ENCODE measurements at places on chromosomes 1 and 21. TPM values are rescaled to one million over a fixed set of nuclear protein-coding genes. Genes with fewer than 3 reads are reported as not detected.

Gene C1orf94
- not detected for total RNA-seq

Gene NDC1
- total RNA-seq = 25.5 TPM

Gene JAK1
- total RNA-seq = 32.5 TPM

Gene KCNQ4
- 0.67 TPM for total RNA-seq

Gene LRRC53
- total RNA-seq = not detected

Gene FAM151A
- total RNA-seq = not detected

Gene NUP210L
- 0.05 TPM for total RNA-seq

Gene OR10J1
- not detected for total RNA-seq

DNA sequence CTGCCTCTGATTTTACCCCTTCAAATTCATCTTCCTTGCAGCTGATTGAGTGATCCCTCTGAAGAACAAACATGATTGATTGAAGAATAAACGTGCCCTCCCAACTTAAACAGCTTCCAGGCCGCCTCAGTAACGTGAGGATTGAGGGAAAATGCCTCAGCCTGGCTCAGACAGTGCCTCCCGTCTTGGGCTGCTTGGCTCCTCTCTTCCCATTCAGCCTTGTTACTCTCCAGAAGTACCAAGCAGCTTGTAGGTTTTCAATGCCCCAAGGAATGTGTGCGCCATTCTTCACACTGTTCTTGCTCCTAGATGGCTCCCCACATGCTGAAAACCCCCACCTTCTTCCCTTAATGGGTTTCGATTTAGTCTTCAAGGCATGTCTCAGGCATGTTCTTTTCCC lies 51.8 kb downstream of the ST6GALNAC5 start:
- H3K27me3 ChIP-seq = no peaks in the 10 kb centered on the region
- H3K36me3 ChIP-seq = no peaks in the 10 kb centered on the region
- H3K27ac ChIP-seq = peak overlapping the region; percentile 89
- H3K4me1 ChIP-seq = peaks cover 13% of the 10 kb centered on the region
- H3K4me3 ChIP-seq = no peak overlapping the region

- H3K4me3 ChIP-seq = no peak overlapping the region
- H3K27ac ChIP-seq = peak overlapping the region; percentile 69
- H3K4me1 ChIP-seq = peaks cover 14% of the 10 kb centered on the region
- no peak for DNase-seq
- H3K27me3 ChIP-seq = no peaks in the 10 kb centered on the region
These were observed 9.5 kb upstream of the TARS2 start for GRCh38 chr1:150477733-150478132.

DNA sequence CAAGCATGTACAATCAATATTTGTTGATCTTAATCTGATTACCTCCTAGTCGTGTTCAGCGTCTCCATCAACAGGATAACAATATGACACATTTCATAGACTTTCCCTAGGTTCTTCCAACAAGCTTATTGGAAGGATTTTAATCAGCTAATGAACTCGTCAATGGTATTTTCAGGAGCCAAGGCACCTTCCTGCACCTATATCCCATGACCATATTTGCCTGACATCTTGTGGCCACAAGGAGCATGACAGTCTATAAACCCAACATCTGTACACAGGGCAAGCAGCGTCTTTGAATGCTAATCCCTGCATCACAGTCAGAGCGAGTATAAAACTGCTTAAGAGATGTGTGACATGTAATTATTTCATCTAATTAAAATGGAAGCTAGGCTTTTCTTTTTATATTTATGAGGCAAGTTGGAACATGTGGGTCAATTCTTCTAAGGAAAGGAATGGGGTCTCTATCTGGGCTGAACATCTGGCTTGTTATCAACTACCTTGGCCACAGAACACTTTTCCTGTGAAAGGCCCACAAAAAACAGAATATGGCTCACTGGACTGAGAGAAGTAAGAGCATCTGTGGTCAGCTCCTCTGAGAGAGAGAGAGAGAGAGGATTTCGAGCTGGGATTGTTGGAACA lies 388.8 kb downstream of the NTNG1 start:
- H3K36me3 ChIP-seq = no peaks in the 10 kb centered on the region
- no peaks in the 10 kb centered on the region for H3K27me3 ChIP-seq
- no peak overlapping the region for H3K4me3 ChIP-seq
- H3K27ac ChIP-seq = peak overlapping the region; percentile 31
- peaks cover 51% of the 10 kb centered on the region for H3K4me1 ChIP-seq

GRCh38 chr1:42430286-42431135 lies 25.3 kb downstream of the ZMYND12 start:
- no peak overlapping the region for H3K27ac ChIP-seq
- H3K4me1 ChIP-seq = peaks cover 11% of the 10 kb centered on the region
- no peak overlapping the region for H3K4me3 ChIP-seq

DNA sequence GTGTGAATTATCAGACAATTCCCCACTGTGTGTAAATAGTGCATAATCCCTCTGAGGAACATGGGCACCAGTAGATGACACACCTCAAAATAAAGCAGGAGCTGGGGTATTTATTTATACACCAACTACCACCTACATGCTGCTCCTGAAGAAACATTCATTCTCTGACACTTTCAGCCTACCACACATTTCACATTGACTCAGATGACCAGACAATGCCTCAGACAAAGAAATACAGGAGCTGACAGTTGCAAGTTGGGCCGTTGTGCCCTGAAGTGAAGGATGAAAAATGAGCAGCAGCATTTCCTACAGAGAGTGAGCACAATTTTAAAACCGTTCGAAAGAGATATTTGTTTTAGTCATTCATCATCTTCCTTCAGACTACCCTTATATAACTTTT lies 63.2 kb downstream of the RGS2 start:
- no peaks in the 10 kb centered on the region for H3K36me3 ChIP-seq
- no peak for DNase-seq
- H3K27me3 ChIP-seq = no peaks in the 10 kb centered on the region
- no peak overlapping the region for H3K27ac ChIP-seq

DNA sequence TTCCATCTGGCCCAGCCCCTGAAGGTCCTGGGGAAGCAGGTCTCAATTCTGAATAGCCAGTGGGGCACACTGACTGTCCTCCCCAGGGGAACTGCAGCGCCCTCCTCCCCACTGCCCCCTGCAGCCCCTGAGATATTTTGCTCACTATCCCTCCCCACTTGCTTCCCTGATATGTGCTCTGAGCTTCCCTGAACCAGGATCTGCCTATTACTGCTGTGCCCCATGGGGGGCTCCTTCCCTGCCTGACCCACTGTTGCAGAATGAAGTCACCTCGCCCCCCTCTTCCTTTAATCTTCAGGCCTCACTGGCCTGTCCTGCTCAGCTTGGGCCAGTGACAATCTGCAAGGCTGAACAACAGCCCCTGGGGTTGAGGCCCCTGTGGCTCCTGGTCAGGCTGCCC lies 89.8 kb downstream of the PTPRU start:
- peaks cover 12% of the 10 kb centered on the region for H3K36me3 ChIP-seq
- H3K27ac ChIP-seq = no peak overlapping the region
- no peak for DNase-seq
- H3K27me3 ChIP-seq = no peaks in the 10 kb centered on the region
- no peak overlapping the region for H3K4me3 ChIP-seq

DNA sequence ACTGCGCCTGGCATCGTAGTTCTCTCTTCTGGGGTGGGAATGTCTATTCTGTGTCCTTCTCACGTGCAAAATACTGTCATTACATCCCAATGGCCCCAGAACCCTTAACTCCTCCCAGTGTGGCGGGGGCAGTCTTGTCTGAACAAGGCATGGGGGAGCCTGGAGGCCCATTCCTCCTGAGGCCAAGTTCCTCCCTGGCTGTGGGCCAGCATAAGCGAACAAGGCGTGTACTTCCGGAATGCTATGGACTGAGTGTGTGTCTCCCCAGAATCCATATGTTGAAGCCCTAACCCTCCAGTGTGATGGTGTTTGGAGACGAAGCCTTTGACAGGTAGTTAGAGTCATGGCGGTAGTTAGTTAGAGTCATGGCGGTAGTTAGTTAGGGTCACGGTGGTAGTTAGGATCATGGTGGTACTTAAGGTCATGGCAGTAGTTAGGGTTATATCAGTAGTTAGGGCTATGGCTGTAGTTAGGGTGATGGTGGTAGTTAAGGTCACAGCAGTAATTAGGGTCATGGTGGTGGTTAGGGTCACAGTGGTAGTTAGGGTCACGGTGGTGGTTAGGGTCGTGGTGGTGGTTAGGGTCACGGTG lies 71.0 kb downstream of the PRKCZ start:
- no peak overlapping the region for H3K4me3 ChIP-seq
- no peaks in the 10 kb centered on the region for H3K27me3 ChIP-seq
- H3K36me3 ChIP-seq = peaks cover 20% of the 10 kb centered on the region
- peak overlapping the region; percentile 84 for H3K27ac ChIP-seq
- DNase-seq = no peak

DNA sequence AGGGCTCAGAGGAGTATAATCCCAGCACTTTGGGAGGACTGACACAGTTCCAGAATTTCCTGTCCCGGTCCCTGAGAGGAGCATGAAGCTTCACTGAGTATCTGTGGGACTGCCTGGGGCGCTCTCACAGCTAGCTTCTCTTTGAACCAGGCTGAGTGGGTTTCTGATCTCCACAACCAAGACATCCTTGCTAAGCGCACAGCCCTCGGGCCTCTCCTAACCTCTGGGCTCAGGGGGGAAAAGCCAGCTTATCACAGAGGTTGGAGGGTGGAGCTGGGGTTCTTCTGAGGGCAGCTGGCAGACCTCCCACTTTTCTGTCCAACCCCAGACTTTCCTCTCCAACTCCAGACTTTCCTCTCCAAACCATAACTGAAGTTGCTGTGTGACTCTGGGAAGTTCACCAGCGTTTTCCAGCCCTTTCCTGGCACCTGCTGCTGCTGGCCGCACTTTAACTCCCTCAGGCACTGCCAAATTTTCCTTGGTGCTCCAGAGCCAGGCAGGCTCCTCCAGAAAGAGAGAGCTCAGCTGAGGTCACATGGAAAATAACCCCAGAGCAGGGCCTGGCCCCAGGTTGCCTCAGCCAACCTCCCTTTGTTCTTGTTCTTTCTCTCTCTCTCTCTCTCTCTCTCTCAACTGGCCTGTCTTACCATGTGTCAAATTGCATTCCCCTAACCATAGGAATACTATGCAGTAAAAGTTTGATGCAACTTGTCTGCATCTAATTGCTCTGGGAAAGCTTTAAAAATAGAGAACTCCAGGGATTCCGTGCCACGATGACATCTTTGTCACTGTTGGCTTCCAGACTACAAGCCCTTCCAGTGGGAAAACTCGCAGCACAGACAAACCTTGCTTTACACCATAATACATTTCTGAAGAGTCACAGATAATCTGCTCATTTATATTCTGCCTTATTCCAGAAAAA lies 49.5 kb downstream of the OLFML2B start:
- H3K4me1 ChIP-seq = peaks cover 1% of the 10 kb centered on the region
- H3K4me3 ChIP-seq = no peak overlapping the region
- peaks cover 3% of the 10 kb centered on the region for H3K27me3 ChIP-seq
- no peak for DNase-seq

DNA sequence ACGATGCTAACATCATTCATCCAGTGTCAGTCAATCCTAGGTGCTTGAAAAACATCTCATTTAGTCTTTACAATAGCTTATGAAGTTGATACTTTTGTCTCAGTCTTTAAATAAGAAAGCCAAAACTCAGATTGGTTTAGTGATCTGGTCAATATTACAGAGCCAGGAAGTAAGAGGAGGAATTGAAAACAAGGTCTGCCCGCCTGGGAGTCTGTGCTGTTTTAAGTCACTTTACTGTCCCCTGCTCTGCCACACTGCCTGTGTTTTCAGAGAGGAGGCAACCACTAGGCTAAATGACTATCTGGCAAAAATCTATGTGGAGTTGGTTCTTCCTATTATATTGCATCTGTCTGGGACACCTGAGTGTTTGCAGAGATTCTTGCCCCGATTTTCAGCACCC lies 62.3 kb downstream of the ST6GALNAC3 start:
- no peak for DNase-seq
- no peaks in the 10 kb centered on the region for H3K27me3 ChIP-seq
- no peak overlapping the region for H3K4me3 ChIP-seq
- H3K4me1 ChIP-seq = peaks cover 38% of the 10 kb centered on the region
- H3K27ac ChIP-seq = no peak overlapping the region

- no peak overlapping the region for H3K4me3 ChIP-seq
- H3K27me3 ChIP-seq = no peaks in the 10 kb centered on the region
- no peak for DNase-seq
- H3K36me3 ChIP-seq = no peaks in the 10 kb centered on the region
These were observed 152.7 kb upstream of the NEGR1 start for GRCh38 chr1:72435025-72435424.

DNA sequence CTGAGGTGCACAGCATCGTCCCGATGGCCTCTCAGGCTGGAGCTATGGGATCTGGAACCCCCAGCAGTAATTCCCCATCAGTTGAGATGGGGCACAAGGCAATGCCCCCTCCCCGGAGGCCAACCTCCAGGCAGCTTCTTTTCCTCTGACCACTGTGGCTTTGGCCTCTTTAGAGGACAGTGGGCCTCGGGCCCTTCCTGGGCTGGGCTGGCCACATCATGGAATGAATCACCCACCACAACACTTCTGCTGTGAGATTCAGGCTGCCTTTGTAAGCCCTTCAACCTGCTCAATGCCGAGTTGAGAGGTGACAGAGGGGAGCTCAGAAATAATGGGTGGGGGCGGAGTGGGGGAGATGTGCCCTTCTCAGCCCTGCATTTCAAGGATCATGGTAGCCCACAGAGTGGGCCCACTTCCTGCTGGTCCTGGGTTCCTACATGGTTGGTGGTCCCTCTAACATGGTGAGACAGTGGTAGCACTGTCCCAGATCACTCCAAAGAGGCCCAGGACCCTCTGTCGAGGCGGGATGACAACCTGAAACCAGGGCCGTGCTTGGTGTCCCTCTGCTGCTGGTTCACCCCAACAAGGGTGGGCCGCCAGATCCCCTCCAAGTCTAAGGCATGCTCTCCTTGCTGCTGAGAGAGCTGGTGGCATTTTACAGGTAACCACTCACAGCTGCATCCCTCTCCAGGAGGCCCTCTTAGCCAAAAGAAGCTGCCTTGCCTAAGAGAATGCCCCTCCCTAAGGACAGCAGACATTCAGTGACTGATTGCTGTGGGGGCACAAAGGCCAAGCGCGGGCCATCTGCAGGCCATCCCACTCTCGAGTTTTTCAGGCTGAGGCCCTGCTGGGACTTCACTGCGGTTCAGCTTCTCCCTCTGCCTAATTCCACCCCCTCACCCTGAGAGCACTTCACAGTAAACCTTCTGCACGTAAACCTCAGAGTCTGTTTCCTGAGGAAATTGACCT lies 29.7 kb upstream of the EVA1B start:
- H3K27me3 ChIP-seq = no peaks in the 10 kb centered on the region
- H3K4me3 ChIP-seq = no peak overlapping the region
- H3K4me1 ChIP-seq = no peaks in the 10 kb centered on the region
- H3K36me3 ChIP-seq = peaks cover 9% of the 10 kb centered on the region
- DNase-seq = no peak

GRCh38 chr1:170377440-170377839 lies 154.5 kb upstream of the GORAB start:
- no peak overlapping the region for H3K4me3 ChIP-seq
- H3K27me3 ChIP-seq = no peaks in the 10 kb centered on the region
- no peak overlapping the region for H3K27ac ChIP-seq
- no peak for DNase-seq

DNA sequence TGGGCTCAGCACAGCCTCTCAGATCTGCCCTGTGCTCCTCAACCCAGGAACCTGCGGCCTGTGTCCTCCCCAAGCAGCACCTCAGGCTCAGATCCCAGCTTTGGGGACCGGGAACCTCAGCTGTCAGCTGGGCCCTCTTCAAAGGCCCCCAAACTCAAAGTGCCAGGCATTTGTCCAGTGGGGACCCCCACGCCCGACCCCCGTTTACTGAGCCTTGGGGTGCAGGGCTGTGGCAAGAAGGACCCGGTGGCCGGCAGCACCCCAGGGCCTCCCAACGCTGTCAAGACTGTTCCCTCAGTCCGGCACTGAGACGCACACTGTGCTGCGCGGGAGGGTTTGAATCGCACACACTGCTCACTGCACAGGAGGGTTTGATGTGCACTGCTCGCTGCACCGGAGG lies 35.0 kb downstream of the MORN1 start:
- H3K27ac ChIP-seq = no peak overlapping the region
- DNase-seq = no peak
- peaks cover 3% of the 10 kb centered on the region for H3K36me3 ChIP-seq
- no peaks in the 10 kb centered on the region for H3K4me1 ChIP-seq

Measured in progenitor cell of endocrine pancreas (in vitro differentiated cells).